ENCODE measurements at places on chromosomes 1 and 21.

- no peak for DNase-seq
These were observed 7.6 kb downstream of the TXNIP start for GRCh38 chr1:145988773-145989172.

- DNase-seq = no peak
These were observed 25.9 kb downstream of the GREM2 start for GRCh38 chr1:240586006-240586405.

DNA sequence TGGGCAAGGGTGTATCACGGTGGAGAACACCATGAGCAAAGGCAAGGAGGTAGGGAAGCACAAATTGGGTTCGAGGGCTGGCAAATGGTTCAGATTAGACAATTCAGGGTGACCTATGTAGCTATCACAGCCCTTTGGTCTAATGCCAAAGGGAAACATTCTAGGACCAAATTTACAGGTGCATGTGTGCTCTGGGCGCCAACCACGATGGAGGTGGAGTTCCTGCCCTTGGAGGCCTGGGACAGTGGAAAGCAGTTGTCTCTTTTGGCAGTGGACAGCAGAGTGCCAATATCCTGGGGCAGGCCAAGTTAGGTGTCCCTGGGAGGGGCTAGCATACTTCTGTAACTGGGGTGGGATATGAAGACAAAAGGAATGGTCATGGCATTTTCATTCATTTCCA lies 40.1 kb downstream of the IGFN1 start:
- no peak for DNase-seq

DNA sequence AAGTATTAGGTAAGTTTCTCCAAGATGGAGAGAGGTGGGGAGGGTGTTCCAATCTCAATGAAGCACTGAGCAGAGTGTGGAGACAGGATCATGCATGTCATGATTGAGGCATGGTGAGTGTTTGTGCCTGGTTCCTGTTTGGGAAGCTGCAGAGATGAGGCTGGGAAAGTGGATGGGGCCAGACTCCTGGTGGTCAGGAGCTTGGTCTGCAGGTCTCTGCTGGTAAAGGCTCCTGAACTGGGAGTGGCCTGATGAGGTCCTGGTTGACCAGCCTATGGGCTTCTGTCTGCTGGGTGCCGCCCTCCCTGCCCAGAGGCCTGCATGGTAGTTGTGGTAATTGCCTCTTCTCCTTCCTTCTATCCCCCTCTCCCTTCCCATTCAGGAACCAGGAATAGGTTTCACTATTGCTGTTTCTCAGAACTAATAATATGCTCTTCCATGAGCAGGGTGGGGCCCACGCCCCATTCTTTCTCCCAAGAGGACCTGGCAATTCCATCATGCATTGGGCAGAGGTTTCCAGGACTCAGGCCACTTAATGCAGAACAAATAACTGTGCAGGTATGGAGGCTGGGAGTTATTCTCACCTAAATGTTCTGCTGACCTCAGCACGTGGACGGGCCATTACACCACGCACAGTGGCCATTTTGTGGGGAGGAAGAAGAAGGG lies 24.5 kb downstream of the PROK1 start:
- DNase-seq = no peak

DNA sequence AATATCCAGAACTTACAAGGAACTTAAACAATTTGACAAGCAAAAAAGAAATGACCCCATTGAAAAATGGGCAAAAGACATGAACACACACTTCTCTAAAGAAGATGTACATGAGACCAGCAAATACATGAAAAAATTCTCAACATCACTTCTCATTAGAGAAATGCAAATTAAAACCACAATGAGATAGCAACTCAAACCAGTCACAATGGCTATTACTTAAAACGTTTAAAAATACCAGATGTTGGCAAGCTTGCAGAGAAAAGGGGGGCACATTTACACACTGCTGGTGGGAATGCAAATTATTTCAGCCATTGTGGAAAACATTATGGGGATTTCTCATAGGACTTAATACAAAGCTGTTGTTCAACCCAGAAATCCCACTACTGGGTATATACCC lies 1634.0 kb downstream of the NCAM2 start:
- no peak for DNase-seq

DNA sequence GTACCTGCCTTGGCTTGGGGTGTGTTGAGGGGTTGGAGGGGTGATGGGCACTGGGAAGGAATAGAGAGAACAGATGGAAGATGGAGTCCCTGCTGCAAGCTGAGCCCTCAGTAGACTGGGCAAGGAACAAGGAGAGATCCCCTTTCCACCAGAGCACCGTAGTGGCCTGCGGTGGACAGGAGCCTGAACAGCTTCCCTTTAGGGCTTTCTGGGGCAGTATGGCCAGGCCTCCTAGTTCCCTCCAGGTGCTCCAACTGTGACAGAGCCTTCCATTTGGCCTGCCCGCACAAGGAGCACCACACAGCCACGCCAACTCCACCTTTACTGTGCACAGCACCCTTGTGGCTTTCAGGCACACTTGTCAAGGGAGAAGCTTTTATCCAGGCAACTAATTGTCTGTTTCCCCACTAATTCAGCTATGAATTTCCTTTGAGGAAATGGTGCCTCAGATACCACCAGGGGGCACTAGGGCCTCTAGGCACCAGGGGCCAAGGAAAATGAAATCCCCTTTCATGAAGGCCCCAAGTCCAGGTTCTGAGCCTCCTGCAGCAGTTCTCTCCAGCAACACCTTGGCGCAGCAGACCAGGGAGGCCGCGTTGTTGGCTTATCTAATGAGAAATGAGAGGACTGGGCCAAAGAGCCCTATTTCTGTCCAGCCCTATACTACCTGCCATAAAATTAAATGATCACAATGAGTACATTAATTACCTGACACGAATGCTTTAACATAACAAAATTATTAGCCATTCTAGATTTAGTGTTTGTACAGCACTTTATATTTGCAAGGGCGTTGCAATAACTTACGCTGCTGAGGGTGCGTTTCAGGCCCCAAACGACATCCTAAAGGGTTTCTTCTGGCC lies 23.1 kb upstream of the ERI3 start:
- peak; percentile 57 for DNase-seq

DNA sequence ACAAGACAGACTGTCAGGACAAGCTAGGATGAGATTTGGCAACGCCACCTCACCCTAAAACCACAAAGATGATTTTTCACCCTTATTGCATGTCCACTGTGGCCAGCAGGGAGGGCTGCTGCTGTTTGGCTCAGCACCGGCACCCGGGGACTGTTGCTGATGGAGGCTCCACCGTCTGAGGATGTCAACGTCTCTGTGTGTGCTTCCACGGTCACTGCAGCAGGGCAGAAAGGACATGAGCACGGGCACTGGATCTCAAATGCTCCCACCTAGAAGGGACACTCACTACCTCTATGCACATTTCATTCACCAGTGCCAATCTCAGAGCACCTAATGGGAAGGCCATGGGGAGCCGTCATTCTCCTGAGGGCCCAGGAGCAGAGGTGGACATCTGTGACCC lies 599.6 kb downstream of the PTPRU start:
- no peak for DNase-seq

GRCh38 chr21:37294679-37295078 lies 27.5 kb upstream of the VPS26C start:
- no peak for DNase-seq

GRCh38 chr1:28086651-28087050 lies 1.8 kb downstream of the EYA3 start:
- DNase-seq = no peak

DNA sequence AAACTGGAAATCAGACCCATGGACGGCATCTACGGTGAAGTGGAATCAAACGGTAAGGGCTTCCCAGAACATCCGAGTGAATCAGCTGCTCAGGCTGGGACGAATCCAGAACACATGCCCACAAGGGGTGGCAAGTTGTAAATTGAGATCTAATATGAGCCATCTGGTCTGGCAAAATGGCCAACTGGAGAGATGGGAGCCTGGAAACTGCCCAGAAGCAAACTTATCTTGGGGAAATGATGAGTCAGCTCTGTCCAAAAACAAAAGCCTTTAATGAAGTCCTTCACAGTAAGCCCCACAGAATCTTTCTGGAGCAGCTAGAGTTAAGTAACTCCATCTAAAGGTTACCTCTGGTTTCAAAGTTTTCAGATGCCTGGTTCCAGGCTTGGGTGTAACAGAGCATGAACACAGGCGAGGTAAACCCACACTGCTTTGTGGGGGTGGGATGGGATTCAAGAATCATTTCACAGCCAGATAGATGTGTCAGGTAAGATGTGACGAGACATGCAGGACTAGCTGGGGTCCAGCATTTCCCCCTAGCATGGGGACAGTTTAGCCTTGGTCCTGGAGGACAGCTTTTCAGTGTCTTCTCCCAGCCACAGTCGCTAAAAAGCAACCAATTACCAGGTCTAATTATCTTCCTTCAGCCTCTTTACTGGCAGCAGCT lies 10.5 kb upstream of the SRP9 start:
- peak; percentile 78 for DNase-seq

- DNase-seq = no peak
These were observed 10.3 kb downstream of the SLC1A7 start for GRCh38 chr1:53132176-53132575.

- DNase-seq = no peak
These were observed 20.3 kb downstream of the FASLG start for GRCh38 chr1:172679000-172679772.

GRCh38 chr1:179591592-179592580 lies at the start of gene TDRD5:
TDRD5 (plus strand) TSS chr1:179591832; CDS start chr1:179592616, 784 bp downstream.
- no peak for DNase-seq

DNA sequence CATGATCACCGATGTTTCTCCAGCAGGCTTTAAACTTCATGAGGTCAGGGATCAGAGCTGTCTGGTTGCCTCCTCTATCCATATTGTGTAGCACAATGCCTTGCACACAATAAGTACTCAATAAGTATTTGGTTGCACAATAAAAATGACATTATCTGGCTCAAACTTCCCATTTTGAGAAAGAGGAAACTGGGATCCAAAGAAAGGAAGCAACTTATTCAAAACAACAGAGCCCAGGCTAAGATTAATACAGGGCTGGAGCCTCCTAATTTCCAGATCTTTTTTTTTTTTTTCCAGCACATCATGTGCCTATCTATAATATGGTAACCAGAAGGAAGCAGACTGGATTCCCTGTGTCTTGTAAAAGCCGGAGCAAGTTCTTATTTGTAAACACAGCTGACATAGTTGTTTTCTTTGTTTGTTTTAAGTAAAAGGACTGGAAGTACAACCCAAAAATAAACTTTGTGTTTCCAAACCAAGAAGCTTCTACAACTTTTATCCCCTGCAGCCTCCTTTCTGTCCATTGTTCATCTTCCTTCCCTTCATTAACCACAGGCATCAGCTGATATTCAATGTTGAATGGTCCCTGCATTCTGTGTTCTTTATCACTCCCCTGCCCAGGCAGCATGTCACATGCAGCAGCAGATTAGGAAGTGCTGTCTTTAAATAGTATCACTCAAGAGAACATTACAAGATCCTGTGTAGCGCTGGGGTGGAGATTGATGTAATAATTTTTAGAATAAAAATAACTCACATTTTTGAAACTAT lies 71.2 kb upstream of the HOOK1 start:
- no peak for DNase-seq

- DNase-seq = peak; percentile 67
These were observed 668 bp downstream of the CBR3 start for GRCh38 chr21:36135391-36136102.

Measured in NCI-H1092 treated with DMSO at 0.1 percent for 48 hours (cell line).